ENCODE measurements at places on chromosomes 4 and X.
A peak's percentile ranks its signal among the peaks of the same experiment; 100 is the strongest.

DNA sequence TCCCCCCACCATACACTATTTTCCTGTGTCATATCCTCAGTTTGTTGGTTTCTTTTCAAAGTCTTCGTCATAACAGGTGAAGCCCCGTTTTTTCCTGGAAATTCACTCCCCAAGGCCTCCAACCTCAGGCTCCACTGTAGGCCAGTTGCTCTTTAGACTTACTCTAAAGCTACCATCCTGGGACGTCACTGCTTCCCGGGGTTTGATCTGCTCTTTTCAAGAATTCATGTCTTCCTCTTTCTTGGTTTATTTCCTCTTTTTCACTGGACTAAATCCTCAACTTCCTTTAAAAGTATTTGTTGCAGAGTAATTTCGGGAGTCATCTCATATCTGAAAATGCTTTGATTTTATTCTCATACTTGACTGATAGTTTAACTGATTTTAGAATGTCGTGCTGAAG, 6.5 kb upstream of the SERTM2 start:
- no peak for DNase-seq

GRCh38 chrX:105634180-105634579, 188.2 kb upstream of the NRK start:
- DNase-seq: no peak

DNA sequence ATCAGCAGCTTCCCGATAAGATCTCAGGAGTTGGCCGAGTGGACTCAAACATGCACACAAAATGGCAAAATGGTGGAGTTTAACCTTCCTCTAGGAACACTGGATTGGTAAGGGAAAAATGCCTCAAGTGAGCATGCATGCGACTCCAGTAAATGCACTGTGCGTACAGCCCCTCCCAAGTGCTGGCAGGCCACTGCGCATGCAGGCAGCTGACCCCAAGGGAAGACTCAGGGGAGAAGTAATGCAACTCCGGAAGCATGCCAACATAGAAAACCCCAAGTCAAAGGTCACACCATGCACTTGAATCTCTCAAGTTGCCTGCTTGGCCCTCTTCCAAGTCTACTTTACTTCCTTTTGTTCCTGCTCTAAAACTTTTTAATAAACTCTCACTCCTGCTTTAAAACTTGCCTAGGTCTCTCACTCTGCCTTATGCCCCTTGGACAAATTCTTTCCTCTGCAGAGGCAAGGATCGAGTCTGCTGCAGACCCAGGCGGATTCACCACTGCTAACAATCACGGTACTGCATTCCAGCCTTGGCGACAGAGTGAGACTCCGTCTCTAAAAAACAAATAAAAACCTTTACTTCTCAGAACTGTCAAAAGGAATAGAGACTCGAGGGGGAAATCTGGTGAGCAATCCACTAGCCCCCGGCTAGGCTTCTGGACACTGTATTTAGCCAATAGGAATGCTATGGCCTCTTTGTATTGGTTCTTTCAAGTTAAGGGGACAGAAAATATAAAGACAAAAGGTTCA, 33.5 kb downstream of the NYX start:
- no peak for DNase-seq

DNA sequence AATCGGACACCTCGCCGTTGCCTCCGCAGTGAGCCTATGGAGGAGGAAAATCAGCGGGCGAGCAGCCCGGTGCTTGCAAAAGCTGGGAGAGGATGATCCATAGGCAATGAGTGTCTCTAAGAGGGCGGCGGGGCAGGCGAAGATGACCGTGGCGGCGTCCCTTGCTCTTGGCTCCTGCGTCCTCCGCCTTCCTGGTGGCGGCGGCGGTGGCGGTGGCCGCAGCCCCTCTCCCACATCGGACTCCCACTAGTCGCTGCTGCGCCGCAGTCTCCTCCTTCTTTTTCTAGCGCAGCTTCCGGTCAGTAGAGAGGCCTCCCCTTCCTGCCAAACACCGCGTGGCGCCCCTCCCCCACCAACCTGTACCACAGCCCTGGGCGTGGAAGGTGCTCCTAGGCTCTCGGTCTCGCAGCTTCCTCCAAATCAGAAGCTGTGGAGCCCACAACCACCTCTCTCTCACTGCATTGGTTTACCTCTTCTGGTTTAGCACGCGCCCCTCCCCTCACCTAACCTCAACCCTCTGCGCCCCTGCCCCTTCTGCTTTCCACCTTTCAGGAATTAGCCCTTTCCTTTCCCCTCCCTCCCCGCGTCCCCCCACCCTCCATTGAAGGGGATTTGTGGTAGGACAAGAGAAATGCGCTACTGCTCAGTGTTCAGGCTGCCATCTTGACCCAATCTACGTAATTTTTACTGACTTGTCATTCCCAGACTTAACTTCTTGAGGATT, at the start of gene SPIN3:
Gene SPIN3 (minus strand): TSS at position 271 of the 724 bp plus-strand sequence. CDS start 594 bp downstream, outside the sequence.
- DNase-seq: peak; percentile 43

- DNase-seq: no peak
These were observed 100.3 kb downstream of the F11 start for GRCh38 chr4:186366326-186366725.

- no peak for DNase-seq
These were observed 3.6 kb upstream of the TDO2 start for GRCh38 chr4:155899891-155900290.

- no peak for DNase-seq
These were observed 957.8 kb downstream of the C4orf33 start for GRCh38 chr4:130053723-130054122.

GRCh38 chr4:5552451-5552850, 155.9 kb downstream of the EVC2 start:
- no peak for DNase-seq

- DNase-seq: no peak
These were observed 49.7 kb downstream of the RBM47 start for GRCh38 chr4:40579983-40580382.

GRCh38 chrX:71623714-71624113, 5.4 kb upstream of the CXCR3 start:
- no peak for DNase-seq

DNA sequence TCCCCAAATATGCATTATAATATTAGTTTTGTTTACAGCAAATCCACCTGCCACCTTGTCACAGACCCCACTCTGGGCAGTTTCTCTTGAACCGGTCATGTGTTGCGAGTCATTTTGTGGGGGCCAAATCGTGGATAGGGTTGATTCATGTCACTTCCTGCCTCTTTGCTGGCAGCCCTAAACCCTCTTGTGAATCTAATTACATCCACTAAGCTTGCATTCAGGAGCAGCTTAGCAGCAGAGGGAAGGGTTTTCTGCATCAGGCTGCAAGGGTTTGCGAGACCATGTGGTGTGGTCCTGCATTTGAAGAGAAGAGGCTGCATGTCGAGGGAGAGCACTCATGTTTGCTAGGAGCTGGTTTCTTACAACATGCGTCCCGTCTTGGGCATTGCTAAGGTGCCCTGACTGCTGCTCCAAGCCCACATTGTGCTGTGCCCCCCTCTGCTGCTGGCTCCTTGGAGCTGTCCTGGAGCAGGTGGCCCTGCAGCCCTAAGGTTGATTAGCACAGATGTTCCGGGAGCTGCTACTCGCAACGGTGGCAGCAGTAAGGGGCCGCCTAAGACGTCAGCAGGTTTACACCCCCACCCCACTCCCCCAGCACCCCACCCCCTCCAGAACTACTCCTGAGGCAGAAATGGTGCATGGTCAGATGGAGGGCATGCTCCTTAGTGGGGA, 88.9 kb upstream of the CLDN34 start:
- DNase-seq: peak; percentile 49

- no peak for DNase-seq
These were observed 23.8 kb downstream of the NPFFR2 start for GRCh38 chr4:72055566-72055965.

GRCh38 chrX:56788717-56789122, 59.7 kb downstream of the NBDY start:
- no peak for DNase-seq

GRCh38 chr4:154739111-154739510, 4.7 kb upstream of the LRAT start:
- DNase-seq: no peak

- DNase-seq: no peak
These were observed 3.2 kb downstream of the FGF16 start for GRCh38 chrX:77450415-77450814.

DNA sequence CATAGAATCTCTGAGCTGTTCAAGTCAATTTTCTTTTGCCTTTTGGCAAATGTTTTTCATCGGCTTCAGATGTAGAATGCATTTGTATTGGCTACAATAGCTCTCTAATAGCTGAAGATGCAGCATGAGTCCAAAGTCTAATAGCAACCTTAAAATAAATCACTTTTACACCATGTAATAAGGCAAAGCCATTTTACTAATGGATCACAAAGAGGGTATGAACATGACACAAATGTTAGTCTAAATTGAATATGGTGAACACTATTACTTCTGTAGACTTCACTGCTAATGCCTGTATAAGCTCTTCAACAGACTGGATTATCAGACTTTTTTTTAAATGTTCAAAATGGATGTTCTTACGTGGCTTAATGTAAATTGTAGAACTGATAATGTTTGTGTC, 645.3 kb downstream of the TLL1 start:
- no peak for DNase-seq

DNA sequence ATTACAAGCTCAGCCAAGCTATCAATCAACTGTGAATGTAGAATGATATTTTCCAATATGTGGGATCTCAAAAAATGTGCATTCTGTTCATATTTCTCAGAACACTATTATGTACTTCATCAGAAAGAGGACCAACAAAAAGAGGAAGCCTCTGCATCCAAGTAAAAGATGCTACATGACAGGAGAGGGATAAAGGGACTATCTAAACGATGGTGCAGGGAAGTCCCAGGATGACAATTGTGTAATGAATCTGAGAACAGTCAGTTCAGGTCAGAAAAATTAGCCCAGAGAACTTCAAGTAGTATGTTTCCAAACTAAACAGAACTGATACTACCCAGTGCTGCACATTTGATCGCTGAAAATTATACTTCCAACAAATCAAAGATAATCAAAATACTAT, 127.0 kb downstream of the ZNF330 start:
- DNase-seq: no peak

DNA sequence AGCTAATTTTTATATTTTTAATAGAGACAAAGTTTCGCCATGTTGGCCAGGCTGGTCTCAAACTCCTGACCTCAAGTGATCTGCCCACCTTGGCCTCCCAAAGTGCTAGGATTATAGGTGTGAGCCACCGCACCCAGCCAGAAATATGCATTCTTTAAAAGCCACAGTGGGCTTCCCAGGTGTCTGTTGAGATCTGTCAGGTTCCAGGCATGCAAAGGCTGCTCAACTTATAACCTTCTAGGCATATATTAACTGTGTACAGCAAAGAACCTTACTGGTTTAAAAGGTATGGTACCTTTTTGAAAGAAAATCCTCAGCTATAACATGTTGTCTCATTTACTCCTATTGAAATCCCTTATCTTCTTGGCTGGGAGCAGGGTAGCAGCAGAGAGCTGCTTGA, 42.5 kb downstream of the JADE3 start:
- DNase-seq: no peak

DNA sequence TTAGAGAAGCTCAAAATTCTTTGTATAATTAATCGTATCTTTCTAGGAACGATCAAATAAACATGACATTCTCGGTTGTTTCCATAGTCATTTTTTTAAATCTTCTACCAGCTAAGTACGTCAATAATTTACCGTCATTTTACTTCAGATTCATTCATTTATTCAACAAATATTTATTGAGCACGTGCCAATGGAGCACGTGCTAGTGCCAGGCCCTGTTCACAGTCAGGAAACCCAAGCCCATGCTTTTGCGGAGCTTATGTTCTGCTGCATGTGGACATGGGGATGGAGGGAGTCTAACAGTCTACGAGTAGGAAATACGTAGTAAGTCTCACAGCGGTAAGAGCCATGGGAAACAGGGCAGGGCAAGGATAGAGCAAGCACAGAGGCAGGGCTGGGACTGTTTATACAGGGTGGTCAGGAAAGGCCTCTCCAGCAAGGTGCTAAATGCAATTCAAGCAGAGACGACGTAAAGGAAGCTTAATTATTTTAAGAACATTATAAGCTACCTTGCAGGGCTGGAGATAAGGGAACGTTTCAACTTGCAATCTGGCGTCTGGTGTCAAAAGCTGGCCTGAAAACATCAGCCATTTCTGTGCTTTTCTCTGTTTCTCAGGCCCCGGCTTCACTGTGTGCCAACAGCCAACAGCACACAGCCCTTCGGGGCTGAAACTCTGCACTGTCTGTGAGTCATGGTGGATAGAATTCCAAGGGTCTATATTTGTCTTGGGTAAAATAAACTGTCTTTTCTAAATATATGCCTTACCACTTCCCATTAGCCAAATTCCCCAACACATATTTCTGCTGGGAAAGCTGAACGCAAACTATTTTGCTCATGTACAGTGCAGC, 517.1 kb upstream of the ZFP42 start:
- DNase-seq: no peak

- DNase-seq: no peak
These were observed 905.7 kb downstream of the CCSER1 start for GRCh38 chr4:91032725-91033445.

DNA sequence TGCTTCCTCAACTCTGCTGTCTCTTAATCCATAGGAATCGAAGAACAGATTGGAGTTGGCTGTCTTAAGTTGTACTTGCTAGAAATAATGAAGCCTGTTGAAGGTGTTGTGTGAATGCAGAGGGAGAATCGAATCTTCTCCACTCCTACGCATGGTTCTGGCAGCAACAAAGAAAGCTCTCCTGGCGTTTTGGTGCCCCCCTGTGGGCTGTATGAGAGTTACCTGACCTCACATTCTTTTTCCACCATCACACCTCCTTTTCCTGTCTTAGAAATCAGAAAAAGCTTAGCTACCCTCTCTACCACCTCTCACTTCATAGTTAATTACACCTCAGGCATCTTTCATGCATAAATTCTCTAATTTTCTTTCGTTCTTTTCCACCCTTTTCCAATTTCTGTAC, 16.3 kb downstream of the KLF8 start:
- no peak for DNase-seq

DNA sequence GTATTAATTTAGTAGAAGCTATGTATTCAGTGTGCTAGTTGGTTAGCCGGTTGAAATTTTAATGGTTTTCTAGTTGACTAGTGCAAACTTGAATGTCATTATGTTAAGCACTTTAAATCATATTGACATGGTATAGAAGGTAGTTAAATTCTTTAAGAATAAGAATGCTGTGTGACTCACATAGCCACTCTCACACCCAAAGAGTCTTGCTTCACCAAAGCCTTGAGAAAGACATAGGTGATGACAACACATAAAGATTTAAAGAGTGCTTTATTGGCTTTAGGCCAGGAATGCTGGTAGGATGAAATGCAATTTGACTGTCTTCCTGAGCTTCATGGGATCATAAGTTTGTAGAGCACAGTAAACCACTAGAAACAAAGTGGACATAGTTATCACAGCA, 85.3 kb downstream of the DCAF8L2 start:
- peak; percentile 5 for DNase-seq

DNA sequence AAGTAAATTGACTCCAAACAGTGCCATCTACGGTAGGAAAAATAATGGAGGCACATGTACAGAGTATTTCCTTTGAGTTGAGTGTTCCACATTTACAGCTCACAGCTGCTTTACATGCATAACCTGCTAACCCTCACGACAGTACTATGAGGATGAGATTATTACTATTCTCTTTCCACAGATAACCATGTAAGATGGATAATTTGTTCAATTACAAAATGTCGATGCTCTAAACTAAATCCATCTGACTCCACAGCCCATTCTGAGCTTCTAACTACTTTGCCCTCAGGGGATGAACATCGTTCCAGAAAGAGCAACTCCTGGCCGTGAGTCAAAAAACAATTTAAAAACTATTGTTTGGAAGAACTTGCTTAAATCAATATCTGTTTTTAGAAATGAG, 330.4 kb upstream of the NWD2 start:
- no peak for DNase-seq

- DNase-seq: no peak
These were observed 139.4 kb upstream of the CPEB2 start for GRCh38 chr4:14862891-14863290.

GRCh38 chr4:48109413-48110263, 24.4 kb downstream of the TXK start:
- no peak for DNase-seq
